H4 (cell line): ENCODE measurements at places on chromosomes 12 and 14. TPM values are rescaled to one million over a fixed set of nuclear protein-coding genes. Genes with fewer than 3 reads are reported as not detected.

GRCh38 chr12:120662879-120663278 is 22.5 kb downstream of the CABP1 start:
- no peak for DNase-seq

GRCh38 chr12:108356835-108357806 is 18.0 kb upstream of the CMKLR1 start:
- DNase-seq: no peak

The CLEC4D gene
- total RNA-seq: not detected in 2 replicates

DNA sequence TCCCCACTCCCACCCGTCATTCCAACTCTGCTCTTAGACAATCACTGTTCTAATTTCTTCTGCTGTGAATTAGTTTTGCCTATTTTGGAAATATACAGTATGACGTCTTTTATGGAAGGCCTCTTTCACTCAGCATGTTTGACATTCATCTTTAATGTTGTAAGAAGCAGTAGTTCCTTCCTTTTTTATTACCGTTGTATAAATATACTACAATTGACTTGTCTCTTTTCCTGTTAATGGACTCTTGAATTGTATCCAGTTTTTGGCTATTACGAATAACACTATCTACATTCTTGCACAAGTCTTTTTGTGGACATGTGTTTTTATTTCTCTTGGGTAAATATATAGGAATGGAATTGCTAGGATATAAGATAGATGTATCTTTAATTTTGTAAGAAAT is 4.9 kb upstream of the PMCH start:
- DNase-seq: no peak

- no peak for DNase-seq
Measured at GRCh38 chr12:32398816-32399369, 465 bp upstream of the FGD4 start.

The PYGL gene
- 35.1 and 43.0 TPM in 2 replicates for total RNA-seq

GRCh38 chr14:97724265-97724731 is 927.1 kb downstream of the VRK1 start:
- no peak for DNase-seq

The NELL2 gene
- total RNA-seq: 6.7 and 9.2 TPM in 2 replicates

DNA sequence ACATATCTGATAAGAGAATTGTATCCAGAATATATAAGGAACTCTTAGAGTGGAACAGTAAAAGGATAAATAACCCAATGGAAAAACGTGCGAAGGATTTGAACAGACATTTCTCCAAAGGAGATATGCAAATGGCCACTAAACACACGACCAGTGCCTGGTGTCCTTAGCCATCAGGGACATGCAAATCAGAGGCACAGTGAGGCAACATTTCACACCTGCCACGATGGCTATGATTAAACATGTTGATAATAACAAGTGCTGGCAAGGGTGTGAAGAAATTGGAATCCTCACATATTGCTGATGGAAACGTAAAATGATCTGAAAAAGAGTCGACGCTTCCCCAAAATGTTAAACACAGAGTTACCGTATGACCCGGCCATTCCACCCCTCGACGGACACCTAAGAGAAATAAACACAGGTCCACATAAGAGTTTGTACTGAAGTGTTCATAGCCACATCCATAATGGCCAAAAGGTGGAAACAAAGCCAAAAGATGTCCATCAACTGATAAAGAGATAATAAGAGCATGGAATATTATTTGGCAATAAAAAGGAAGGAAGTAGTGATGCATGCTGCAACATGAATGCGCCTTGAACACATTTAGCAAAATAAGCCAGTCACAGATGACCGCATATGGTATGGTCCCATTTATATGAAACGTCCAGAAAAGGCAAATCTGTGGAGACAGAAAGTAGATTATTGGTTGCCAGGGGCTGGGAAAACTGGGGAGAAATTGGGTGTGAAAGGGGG is 6.3 kb upstream of the TMEM121 start:
- DNase-seq: no peak

The ITFG2 gene
- total RNA-seq: 6.8 and 9.5 TPM in 2 replicates

The TRPV4 gene
- total RNA-seq: 0.02 TPM in 1 of 2 replicates, not detected in the other

DNA sequence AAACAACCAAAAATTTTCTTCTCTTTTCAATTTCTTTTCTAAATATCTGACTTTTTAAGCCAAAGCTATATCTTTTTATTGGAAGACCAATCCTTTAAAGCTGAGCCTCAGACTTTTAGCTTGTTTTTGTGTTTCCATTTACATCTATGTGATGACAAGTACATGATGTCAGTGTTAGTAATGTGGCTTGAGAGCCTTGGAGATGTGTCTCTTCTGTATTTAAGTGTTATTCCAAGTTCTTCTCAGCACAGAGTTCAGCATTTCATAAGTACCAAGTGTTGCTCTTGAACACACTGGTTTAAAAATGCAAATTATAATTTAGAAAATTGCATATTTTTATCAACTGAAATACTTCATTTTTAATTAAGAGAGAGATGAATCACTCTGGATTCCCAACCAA is 948.9 kb upstream of the FLRT2 start:
- no peak for DNase-seq

- DNase-seq: peak; percentile 57
Measured at GRCh38 chr12:121773011-121773777, 20.3 kb downstream of the RHOF start.

The HOXC11 gene
- total RNA-seq: 0.21 and 1.1 TPM in 2 replicates

The SCNN1A gene
- 1.7 and 2.1 TPM in 2 replicates for total RNA-seq

- DNase-seq: no peak
Measured at GRCh38 chr14:55936691-55937090, 181.5 kb upstream of the PELI2 start.

- no peak for DNase-seq
Measured at GRCh38 chr12:40499856-40500255, 192.4 kb upstream of the CNTN1 start.

GRCh38 chr14:68013326-68013725 is 193.7 kb downstream of the RAD51B start:
- no peak for DNase-seq

- DNase-seq: peak; percentile 68
Measured at GRCh38 chr12:4518106-4518728, 20.5 kb upstream of the RAD51AP1 start.

The GALNT6 gene
- 0.06 TPM in 1 of 2 replicates, not detected in the other for total RNA-seq

- peak; percentile 10 for DNase-seq
Measured at GRCh38 chr14:94897082-94897481, 127.2 kb upstream of the GSC start.

The DAO gene
- total RNA-seq: not detected in 2 replicates

DNA sequence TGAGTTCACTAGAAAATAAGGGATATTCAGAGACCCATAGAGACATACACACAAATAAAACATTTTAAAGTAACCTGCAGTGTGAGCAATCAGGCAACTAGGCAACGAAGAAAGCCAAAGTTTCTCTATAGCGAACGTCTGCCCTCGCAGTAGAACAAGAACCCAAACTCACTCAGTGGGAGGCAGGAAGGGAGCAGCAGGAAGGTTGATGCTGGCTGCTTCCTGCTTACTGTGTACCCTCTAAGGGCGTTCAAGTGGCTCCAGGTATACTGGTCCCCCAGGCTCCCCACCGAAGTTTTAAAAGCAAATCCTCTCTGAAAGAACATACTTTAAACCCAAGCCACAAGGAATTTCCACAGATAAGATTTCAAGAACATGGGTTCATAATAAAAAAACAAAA is 249.3 kb downstream of the FOXN3 start:
- DNase-seq: no peak

The TRMT5 gene
- 18.6 and 29.4 TPM in 2 replicates for total RNA-seq

GRCh38 chr14:75226755-75227544 is 50.5 kb upstream of the TMED10 start:
- no peak for DNase-seq

GRCh38 chr12:108080363-108080762 is 48.7 kb upstream of the WSCD2 start:
- DNase-seq: no peak

The COX8C gene
- not detected in 2 replicates for total RNA-seq

DNA sequence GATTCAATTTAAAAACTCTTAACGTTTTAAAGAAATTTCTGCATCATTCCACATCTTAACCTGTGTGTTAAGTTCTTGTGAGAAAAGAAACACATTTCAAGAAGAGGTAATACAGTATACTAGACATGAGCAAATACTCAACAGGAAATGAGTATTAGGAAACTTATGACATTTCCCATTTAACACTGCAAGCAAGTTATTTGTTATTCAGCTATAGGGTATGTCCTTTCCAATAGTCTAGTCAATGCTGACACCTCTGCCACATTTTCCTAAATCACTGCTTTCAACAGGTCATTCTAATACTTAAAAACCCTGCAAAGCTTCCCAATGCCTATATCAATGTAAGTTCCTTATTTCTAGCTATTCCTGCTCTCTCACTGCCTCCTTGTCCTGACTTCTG is 93.1 kb downstream of the DDHD1 start:
- no peak for DNase-seq

The FGD4 gene
- 1.4 and 2.2 TPM in 2 replicates for total RNA-seq

The LRFN5 gene
- 0.29 TPM in 1 of 2 replicates, not detected in the other for total RNA-seq
